ENCODE measurements at places on chromosomes 5 and 9. TPM values are rescaled to one million over a fixed set of nuclear protein-coding genes. Genes with fewer than 3 reads are reported as not detected.

Gene GZMA
- total RNA-seq, result not detected

Gene DYNC2I2
- 116 TPM for total RNA-seq

Gene SLC45A2
- total RNA-seq, result 0.05 TPM

Gene ZNF454
- total RNA-seq, result not detected

- DNase-seq, result no peak
Observed at GRCh38 chr5:123414974-123415373, 8.2 kb downstream of the CEP120 start.

DNA sequence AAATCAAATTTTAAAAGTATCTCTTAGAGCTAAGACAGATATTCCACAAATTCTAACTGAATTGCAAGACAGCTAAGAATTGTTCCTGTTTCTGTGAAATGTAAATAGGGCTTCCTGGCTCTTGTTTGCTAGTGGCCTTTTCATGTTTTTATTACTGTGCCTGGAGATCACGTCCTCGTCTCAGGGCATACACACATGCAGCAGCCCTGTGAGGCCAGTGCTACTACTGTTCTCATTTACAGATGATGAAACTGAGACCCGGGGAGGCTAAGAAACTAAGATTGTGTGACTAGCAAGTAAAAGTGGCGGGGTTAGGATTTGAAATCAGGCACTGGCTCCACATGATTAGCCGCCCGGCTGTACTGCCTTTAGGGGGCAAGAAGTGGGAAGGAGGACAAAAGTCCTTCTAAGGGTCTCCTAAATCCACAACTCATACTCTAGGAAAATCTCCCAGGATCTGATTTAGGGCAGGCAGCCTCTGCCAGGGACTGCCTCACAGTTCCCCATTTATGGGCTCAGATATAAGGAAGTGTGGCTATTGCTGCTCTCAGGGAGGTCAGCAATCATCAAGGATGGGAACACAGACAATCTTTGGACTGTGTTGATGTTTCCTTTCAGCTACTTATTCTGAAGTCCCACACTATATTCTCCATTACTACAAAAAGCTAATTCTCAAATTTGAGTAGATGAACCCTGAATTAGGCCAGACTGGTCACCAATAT, 7.9 kb downstream of the PRUNE2 start:
- peak; percentile 57 for DNase-seq

GRCh38 chr9:106324591-106325280, 538.2 kb upstream of the ZNF462 start:
- no peak for DNase-seq

- no peak for DNase-seq
Observed at GRCh38 chr5:124200381-124200780, 546.1 kb downstream of the ZNF608 start.

- no peak for DNase-seq
Observed at GRCh38 chr9:69834056-69834455, 13.4 kb downstream of the CFAP95 start.

DNA sequence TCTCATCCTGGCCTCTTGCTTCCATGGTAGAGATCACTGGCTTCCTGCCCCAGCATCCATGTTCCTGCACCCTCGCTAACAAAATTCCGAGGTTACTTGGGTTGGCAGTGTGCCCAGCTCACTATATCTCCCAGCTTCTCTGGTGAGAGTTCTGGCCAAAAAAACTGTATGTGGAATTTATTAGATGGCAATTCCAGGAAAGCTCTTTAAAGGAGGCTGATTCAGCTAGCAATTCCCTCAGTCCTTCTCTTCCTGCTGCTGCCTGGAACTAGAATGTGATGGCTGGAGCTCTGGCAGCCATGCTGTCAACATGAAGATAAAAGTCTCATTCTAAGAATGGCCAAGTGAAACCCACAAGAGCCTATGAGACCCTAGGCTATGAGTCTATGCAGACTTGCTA, 88.8 kb downstream of the SECISBP2 start:
- no peak for DNase-seq

DNA sequence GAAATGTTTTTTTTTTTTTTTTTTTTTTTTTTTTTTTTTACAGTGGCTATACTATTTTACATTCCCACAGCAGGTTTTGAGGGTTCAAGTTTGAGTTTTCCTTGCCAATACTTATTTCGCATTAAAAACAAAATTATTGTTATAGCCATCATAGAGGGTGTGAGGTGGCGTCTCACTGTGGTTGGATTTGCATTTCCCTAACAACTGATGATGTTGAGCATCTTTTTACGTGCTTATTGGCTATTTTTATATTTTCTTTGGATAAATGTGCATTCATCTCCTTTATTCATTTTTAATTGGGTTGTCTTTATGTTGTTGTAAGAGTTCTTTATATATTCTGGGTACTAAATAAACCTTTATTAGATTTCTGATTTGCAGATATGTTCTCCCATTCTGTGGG, 18.9 kb upstream of the UBLCP1 start:
- DNase-seq, result no peak

DNA sequence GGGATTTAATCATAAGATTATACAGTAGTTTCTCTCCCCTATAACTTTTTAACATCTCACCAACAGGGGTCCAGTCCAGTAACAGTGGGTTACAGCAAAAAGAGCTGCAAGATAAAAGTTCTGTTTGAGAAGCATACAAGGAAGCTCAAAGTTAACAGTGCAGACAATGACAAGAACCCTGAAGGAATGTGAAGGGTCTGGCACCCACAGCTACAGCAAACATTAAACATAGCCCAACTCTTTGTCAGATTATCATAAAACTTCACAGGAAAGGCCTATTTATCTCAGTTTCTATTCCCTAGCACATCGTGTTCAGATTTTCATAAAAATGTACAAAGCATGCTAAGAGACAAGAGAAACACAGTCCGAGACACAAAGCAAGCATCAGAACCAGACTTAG, 309.4 kb downstream of the DIRAS2 start:
- DNase-seq, result no peak

- DNase-seq, result no peak
Observed at GRCh38 chr5:143059355-143059754, 289.2 kb downstream of the ARHGAP26 start.

Measured in myocyte (in vitro differentiated cells).